ENCODE measurements at places on chromosomes 13 and 19.

DNA sequence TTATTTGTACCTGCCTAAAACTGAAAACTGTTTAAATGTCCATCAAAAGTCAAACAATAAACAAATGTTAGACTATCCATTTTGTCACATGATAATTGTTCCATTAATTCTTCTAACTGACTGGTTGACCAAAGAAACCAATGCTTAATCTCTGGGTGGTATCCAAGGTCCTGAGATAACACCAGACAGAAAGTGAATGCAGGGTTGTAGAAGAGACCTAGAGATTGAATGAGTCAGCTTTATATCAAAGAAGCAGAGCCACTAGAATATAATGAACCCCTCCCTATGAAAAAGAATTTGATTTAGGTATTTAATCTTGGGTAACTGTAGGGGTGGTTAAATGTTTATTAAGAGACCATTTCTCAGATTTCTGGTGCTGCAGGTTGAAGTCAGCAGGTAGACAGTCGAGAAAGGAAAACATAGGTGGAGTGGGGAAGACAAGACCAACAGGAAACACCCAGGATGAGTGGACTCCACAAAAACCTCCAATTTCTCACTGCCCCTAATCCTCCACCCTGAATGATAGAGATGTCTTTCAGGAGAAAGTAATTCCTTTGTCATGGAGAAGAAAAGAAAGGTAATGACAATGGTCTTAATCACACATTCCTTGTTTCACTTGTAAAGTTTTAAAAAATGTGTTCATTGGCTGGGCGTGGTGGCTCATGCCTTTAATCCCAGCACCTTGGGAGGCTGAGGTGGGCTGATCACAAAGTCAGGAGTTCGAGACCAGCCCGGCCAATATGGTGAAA, 536.4 kb downstream of the IRS2 start:
- DNase-seq: no peak

- no peak for DNase-seq
Measured at GRCh38 chr13:71304861-71305260, 562.1 kb downstream of the DACH1 start.

GRCh38 chr13:40060296-40061007, 405.0 kb downstream of the COG6 start:
- DNase-seq: no peak

GRCh38 chr13:107681600-107681999, 533.7 kb downstream of the LIG4 start:
- DNase-seq: no peak

GRCh38 chr19:13827656-13828055, 32.4 kb downstream of the ZSWIM4 start:
- DNase-seq: no peak

DNA sequence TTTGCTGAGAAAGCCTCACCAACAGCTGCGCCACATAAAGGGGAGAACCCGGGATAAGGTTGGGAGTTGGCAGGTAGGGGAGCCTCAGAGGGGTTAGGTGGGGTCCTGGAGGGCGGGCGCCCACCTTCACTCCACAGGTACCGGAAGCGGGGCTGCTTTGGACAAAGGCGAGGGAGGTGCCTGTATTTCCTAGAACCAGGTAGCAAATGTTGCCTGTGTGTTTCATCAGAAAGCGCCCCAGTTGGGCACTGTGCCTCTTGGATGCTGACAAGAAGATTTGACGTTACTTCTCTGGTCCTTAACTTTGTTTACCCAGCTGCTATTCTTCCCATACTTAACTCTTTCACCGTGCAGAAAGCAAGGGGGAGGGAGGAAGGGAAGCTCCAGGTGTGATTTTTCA, 278.9 kb downstream of the ZNF536 start:
- no peak for DNase-seq

All from neural crest cell (in vitro differentiated cells).